ENCODE measurements at places on chromosomes 6 and 20.
A peak's percentile ranks its signal among the peaks of the same experiment; 100 is the strongest.

GRCh38 chr20:24638591-24639548 is 169.4 kb downstream of the SYNDIG1 start:
- DNase-seq = no peak

DNA sequence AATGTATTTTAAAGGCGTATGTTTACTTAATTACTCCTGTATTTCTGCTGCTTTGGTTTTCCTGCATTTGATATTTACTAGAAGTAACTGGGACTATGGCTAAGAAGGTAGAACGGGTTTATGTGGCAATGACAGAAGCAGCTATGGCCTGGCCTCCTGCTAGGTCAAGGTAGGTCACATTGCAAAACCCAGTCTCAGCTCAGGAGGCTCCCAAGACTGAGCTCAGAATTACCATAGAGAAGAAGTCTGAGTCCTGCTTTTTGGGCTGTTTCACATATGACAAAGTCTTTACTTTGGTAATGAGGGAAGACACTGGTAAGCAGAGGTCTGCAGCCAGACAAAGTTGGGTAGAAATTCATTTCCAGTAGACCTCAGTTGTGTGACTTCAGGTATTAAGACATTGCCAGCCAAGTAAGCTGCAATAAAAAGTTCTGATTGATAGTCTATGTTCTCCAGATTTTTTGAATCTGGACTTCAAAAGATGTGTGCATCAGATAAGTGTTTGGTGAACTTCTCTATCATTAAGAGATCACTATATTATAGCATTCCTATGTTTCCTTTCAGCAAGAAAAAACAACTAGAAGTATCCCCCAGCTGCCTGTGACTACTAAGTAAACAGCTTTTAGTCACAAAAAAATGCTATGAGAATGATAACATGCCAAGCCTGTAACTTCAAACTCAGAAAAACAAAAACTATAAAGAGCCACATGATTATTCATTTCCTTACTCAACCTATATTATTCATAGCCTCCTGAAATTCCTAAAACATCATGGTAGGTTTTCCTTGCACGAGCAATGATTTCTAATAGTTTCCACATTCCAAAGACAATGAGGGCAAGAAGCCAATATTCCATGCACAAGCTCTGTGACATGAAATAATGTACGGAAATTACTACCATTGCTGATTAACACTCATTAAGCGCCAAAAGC is 312.3 kb downstream of the HAO1 start:
- no peak for DNase-seq

GRCh38 chr20:16476032-16476431 is 97.2 kb downstream of the KIF16B start:
- peak; percentile 53 for DNase-seq

GRCh38 chr20:14992961-14993360 is 655.5 kb upstream of the FLRT3 start:
- no peak for DNase-seq

- DNase-seq = peak; percentile 23
Measured at GRCh38 chr6:17393892-17394631, 667 bp downstream of the CAP2 start.

GRCh38 chr6:36414481-36414880 is 27.0 kb upstream of the ETV7 start:
- no peak for DNase-seq

- no peak for DNase-seq
Measured at GRCh38 chr20:51463560-51463959, 79.0 kb downstream of the NFATC2 start.

GRCh38 chr6:106439459-106439858 is 78.9 kb downstream of the CRYBG1 start:
- DNase-seq = no peak

- DNase-seq = no peak
Measured at GRCh38 chr6:70811788-70812187, 144.1 kb downstream of the SMAP1 start.
